ENCODE measurements at places on chromosomes 13 and 19.
A peak's percentile ranks its signal among the peaks of the same experiment; 100 is the strongest.

DNA sequence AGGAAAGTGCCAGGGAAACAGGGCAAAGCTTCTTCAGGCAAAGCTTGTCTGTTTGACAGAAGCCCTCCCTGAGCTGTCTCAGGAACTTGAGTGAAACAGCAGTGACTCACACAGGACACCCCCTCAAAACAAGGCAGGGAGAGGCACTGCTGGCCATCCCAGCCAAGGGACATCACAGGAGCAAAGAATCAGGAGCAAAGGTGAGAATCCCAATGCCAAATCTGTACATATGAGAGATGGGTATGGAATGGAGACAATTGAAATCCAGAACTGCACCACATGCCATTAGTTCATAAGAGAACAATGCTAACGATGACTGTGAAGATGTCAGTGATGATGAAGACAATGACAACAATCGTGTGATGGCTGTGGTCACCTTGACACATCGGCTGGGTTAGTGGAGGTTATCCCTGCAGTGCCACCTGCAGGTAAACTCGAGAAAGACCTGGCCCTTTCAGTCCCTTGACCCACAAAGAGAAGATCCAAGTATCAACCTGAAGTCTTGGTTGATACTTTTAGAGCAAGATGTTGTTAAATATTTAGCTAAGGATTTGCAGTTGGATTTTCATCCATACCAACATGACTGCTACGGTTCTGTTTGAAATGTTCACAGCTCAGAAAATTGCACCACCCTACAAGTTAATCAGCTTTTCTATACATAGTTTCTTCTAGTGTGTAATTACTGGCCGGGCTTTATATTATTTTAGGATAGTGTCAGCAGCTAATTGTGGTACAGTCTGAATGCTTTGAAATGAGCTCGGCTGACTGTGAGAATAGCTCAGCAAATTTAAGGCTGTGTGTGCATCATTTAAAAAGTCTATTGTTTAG is 42.0 kb upstream of the IPO5 start:
- no peak for DNase-seq

- DNase-seq, result no peak
These were observed 5.4 kb downstream of the PRR12 start for GRCh38 chr19:49596407-49596806.

- DNase-seq, result no peak
These were observed 14.6 kb downstream of the SIGLEC11 start for GRCh38 chr19:49946415-49946814.

- no peak for DNase-seq
These were observed 9.6 kb downstream of the FSD1 start for GRCh38 chr19:4313847-4314490.

- DNase-seq, result no peak
These were observed 31.3 kb downstream of the GRIK5 start for GRCh38 chr19:42038666-42039065.

DNA sequence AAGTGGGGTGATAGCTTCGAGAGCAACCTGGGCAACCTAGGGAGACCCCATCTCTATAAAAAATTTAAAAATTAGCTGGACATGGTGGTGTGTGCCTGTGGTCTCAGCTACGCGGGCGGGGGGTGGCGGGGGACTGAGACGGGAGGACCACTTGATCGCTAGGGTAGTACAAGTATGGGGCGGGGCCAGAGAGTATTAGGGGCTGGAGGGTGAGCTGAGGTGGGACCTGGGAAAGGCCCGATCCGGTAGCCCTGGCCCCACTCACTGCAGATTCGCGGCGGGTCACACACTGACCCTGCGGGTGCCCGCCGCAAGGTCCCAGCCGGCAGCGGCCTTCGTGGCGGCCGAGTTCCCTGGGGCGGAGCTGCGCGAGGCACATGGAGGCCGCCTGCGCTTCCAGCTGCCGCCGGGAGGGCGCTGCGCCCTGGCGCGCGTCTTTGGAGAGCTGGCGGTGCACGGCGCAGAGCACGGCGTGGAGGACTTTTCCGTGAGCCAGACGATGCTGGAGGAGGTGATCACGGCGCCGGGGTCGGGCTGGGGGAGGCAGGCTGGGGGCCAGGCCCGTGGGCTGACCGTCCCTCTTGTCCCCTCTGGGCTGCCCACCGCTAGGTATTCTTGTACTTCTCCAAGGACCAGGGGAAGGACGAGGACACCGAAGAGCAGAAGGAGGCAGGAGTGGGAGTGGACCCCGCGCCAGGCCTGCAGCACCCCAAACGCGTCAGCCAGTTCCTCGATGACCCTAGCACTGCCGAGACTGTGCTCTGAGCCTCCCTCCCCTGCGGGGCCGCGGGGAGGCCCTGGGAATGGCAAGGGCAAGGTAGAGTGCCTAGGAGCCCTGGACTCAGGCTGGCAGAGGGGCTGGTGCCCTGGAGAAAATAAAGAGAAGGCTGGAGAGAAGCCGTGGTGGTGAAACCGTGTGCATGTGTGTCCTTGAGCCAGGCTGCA is 2.0 kb upstream of the ARHGAP45 start:
- peak; percentile 72 for DNase-seq

- DNase-seq, result no peak
These were observed 17.5 kb downstream of the MIPEP start for GRCh38 chr13:23871616-23872220.

DNA sequence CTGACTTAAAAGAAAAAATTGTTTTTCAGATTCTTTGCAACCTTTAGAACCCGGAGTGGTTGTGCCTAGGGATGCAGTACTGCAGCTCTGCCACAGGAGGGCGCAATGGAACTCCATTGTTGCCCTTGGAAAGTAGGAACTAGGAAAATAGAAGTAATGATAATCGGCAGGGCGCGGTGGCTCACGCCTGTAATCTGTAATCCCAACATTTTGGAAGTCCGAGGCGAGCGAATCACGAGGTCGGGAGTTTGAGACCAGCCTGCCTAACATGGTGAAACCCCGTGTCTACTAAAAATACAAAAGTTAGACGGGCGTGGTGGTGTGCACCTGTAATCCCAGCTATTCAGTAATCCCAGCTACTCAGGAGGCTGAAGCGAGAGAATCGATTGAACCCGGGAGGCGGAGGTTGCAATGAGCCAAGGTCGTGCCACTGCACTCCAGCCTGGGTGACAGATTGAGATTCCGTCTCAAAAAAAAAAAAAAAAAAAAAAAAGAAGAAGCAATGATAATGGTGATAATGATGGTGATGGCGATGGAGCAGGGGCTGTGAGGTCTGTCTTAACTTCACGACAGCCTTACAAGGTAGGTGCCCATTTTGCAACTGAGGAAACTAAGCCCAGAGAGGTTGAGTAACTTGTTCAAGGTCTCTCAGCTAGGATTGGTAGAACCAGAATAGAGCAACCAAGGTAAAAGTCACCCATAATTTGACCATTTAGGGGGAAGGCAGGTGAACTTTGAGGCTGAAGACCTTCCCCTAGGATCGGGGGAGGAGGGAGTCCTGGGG is 5.5 kb upstream of the ADAMTS10 start:
- peak; percentile 48 for DNase-seq

DNA sequence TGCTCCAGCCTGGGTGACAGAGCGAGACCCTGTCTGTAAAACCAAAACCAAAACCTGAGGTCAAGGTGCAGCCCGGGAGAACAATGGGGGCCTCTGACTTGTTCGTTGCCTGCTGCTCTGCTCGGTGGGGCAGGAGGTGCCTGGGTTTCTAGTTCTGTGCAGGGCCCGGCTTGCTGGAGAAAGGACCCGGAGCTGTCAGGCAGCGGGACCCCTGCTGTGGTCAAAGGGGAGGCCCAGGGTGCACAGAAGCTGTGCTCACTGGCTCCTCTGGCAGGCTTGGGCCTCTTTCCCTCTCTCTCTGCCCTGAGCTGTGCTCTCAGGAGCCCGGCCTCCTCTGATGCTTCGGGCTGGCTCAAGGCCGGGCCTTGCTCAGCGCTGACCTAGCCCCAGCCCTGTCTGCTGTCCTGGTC is 3.5 kb downstream of the LRP3 start:
- no peak for DNase-seq

GRCh38 chr19:55353803-55354697 is 469 bp downstream of the COX6B2 start:
- DNase-seq, result peak; percentile 59

GRCh38 chr13:27476943-27477703 is 26.8 kb upstream of the MTIF3 start:
- DNase-seq, result no peak

GRCh38 chr19:38022791-38023670 is 116.0 kb downstream of the SIPA1L3 start:
- DNase-seq, result no peak

GRCh38 chr19:43597876-43598275 is 1.5 kb downstream of the ZNF576 start:
- DNase-seq, result no peak

- DNase-seq, result no peak
These were observed 645 bp downstream of the PALM start for GRCh38 chr19:709196-709964.

DNA sequence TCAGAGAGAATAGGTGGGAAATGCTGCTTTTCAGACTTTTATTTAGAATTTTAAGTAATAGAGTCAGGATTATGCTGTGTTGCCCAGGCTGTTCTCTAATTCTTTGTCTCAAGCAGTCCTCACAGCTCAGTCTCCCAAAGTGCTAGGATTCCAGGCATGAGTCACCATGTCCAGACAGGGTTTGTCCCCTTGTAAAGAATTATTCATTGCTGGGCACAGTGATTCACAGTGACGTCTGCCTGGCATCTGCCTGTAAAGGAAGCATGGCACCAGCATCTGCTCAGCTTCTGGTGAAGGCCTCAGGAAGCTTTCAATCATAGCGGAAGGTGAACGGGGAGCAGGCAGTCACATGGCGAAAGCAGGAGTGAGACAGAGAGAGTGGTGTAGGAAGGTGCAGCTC is 17.7 kb downstream of the ZNF763 start:
- no peak for DNase-seq

DNA sequence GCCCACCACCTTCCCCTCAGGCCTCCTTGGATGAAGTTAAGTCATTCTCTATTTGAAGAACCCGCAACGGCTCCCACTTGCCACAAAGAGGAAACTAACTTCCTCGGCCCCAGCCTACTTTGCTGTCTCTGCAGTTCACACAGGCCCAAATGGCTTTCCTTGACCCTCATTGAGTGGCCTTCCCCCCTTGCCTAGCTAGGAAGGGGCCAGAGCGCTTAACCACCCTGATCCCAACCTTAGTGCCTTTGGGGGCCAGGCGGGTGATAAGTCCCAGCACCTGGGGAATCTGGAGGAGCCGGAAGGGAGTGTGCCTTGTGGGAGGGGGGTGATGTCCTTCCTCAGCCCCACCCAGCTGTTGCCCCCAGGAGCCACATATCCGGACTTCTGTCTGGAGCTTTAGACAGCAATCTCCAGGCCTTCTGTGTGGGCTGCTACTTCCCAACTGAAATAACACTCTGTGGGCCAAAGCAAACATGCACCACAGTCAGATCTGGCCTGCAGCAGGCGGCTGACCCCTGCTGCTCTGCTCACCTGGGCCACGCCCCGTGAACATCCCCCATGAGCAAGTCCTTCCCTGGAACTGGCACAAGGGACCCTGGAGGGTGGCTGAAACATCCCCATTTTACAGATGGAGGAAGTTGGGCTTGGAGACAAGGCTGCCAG is 10.5 kb downstream of the NECTIN2 start:
- no peak for DNase-seq

- no peak for DNase-seq
These were observed 120.0 kb downstream of the CYSLTR2 start for GRCh38 chr13:48773531-48774275.

DNA sequence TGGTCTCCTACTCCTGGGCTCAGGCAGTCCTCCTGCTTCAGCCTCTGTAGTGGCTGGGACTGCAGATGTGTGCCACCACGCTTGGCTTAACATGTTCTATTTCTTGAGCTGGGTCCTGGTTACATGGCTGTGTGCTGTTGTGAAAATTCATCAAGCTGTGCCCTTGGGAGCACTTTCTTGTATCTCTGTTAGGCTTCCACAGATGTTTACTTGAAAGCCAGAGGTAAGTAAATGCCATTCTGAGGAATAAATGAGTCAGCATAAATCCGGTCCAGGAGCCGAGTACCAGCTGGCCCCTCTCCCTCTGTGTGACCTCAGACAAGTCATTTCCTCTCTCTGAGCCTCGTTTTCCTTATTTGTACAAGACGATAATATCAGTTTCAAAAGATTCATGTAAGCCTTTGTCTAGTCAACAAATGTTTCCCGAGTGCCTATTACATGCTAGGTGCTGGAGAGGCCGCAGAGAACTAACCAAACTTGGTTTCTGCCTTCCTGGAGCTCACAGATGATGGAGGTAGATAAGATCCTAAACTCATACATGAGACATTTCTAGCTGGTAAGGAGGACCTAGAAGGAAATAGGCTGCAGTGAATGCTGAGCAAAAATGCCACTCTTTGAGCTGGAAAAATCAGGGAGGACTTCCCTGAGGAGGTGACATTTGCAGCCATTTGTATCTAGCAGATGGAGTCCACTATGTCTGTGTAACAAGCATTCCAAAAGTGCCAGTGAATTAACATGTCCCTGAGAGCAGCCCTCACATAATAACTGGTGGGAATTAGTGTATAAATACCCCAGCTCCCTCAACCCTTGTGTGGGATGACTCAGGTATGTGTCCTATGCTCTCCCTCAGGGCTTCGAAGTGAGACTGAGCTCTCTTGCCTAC is 2.7 kb upstream of the RASAL3 start:
- peak; percentile 47 for DNase-seq

- DNase-seq, result no peak
These were observed 34.7 kb downstream of the TMEM255B start for GRCh38 chr13:113793718-113794085.

DNA sequence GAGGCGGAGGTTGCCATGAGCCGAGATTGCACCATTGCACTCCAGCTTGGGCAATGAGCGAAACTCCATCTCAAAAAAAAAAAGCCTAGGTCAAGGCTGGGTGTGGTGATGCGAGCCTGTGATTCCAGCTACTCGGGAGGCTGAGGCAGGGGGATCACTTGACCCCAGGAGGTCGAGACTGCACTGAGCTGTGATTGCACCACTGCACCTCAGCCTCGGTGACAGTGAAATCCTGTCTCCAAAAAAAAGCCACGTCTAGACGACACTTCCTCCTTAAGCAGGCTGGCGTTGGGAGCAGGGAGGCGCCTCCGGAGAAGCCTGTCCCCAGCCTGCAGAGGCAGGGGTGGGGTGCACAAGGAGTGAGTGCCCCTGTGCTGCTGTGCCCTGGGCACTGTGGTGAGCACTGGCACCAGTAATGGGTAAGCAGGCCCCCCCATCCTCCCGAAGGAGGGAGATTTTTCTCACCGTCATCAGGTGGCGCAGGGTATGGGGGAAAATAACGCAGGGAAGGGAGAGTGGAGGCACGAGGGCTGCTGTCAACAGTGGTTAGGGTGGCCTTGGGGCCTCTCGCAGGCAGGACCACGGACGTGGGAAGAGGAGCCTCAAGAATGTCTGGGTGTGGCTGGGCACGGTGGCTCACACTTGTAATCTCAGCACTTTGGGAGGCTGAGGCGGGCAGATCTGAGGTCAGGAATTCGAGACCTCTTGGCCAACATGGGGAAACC is 706 bp downstream of the P2RY11 start:
- DNase-seq, result peak; percentile 47

DNA sequence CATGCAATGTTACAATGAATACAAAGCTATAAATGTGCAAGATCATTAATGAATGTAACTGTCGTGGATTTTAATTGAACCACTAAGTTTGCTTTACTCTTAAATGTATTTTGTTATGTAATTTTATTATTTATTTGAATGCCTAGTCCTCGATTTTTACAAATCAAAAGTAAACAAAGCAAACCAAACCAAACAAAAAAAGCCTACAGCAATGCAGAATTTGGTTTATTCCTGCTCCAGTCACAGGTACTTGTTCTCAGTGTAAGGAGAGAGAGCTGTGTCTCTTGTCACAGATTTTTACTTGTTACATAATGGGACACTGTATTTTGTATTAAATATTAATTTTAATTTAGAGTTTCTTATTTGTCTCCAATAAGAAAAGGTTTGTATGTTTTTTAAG is 584.3 kb upstream of the SLITRK6 start:
- DNase-seq, result no peak

All from stimulated activated CD4-positive, alpha-beta T cell treated with anti-CD3 and anti-CD28 coated beads, Interleukin-12 subunit alpha, Interleukin-12 subunit beta, amount 100 ng/mL, for 4 hours (primary cell).